NB4 (cell line): ENCODE measurements at places on chromosomes 11 and 22.

- DNase-seq, result peak; percentile 85
These were observed 17.9 kb downstream of the KCNE3 start for GRCh38 chr11:74449369-74449931.

GRCh38 chr22:32042924-32043323 lies at the start of gene SLC5A1:
SLC5A1 (plus strand) TSS chr22:32043261; CDS start chr22:32043282, 21 bp downstream.
- DNase-seq, result no peak

DNA sequence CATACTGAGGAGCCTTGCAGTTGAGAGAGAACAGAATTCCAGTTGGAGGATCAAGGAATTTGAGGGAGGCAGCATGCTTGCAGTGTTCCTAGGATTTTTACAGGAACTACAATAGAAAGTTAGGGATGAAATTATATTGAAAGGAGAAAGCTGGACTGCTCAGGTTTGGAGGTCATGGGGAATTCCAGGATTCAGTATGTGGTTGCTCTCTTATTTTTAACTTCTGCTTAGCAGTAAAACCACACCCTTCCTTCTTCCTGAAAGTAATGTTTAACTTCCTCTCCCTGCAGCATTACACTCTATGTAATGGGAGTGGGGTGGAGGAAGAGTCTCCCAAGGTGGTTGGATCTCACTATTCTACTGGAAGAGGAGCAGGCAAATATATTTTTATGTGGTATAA lies 31.3 kb downstream of the CTNND1 start:
- DNase-seq, result peak; percentile 66

DNA sequence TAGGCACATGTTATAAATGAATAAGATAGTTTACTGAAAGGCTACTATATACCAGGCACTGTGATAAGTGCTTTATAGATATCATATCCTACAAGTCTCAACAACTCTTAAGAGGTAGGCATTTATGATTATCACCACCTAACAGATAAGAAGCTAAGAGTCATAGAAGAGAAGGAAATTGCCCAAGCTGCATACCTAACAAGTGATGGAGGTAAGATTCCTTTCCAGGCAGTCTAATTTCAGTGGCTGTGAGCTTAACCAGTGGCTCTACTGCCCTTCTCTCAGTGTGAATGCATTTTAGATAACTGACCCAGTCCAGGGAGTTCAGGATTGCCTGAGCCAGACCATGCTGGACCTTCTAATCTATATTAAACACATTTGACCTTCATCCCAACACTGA lies 39.2 kb downstream of the HEPHL1 start:
- DNase-seq, result no peak

DNA sequence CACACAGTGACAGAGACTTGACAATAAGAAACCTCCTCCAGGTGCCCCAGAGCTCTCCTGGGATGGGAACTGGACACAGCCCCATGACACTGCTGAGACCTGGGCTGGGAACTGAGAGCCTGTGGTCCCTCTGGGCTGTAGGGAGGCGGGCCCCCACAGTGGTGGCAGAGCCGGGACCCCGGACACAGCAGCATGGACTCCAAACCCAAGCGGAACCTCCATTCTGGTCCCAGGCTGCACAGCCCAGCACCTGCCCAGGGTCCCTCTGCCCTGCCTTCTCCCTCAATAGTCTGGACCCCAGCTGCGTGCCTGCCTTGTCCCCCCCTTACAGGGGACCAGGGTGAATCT lies 8.4 kb upstream of the APOBEC3H start:
- DNase-seq, result no peak

DNA sequence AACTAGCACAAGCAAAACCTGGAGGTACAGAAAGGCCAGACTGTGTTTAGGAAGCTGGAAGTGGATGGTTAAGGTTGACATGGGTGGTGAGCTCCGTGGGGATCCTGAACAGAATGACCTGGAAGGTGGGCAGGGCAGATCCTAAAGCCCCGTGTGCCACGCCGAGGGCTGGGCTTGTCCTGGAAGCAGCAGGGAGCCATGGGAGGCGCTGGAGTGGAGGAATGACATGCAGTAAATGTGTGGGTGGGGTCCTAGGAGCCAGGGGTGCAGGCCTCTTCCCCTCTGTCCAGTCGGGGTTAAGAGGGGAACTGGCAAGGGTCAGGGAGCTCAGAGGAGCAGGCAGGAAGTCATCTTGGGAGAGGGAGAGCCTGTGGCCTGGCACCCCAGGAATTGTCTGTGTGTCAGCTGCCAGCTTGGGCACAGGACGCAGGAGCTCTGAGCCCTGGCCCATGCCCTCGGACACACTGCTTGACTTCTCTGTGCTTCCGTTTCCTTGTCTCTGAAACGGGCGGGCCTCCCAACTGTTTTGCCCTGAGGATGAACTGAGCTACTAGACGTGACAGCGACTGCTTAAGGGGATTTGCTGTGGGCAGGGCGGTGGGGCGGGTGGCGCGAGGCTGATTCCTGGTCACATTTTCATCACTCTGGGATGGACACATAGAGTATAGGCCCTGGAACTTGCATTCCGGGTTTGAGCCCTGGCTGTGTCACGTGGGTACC lies 75.7 kb downstream of the MPPED1 start:
- DNase-seq, result no peak

DNA sequence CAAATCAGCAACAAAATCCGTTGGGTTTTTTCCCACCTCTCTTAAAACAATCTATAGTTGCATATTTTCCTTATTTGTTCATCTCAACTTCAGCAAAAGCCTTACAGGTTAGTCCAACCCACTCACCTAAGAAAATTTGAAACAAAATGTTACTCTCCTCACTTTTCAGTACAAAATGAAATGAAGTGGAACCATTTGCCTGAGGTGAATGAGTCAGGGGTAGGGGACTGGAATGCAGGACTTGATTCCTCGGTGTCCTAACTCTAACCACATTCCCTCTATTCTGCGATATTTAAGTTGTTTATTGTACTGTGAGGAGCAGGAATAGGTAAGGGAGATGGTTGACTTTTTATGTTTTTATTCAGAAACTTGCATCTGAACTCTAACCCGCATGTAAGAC lies 16.4 kb downstream of the ATP5MG start:
- DNase-seq, result no peak

- no peak for DNase-seq
These were observed 1.1 kb upstream of the CLMP start for GRCh38 chr11:123196060-123196714.

DNA sequence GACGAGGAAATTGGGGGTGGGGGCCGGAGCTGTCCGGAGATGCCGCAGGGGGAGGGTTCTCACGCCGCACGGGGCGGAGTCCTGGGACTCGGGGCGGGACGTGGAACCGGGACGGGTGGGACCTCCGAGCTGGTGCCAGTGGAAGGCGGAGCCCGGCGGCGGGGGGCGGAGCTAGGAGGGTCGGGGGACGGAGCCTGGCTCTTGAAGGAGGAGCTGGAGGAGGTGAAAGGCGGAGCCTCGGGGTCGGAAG lies 271 bp downstream of the FKBP2 start:
- DNase-seq, result peak; percentile 99

GRCh38 chr22:30159561-30160353 lies 79.5 kb downstream of the HORMAD2 start:
- no peak for DNase-seq

GRCh38 chr11:132862137-132862536 lies 670.2 kb downstream of the OPCML start:
- no peak for DNase-seq

- DNase-seq, result no peak
These were observed 6.9 kb downstream of the FTH1 start for GRCh38 chr11:61960532-61960931.

DNA sequence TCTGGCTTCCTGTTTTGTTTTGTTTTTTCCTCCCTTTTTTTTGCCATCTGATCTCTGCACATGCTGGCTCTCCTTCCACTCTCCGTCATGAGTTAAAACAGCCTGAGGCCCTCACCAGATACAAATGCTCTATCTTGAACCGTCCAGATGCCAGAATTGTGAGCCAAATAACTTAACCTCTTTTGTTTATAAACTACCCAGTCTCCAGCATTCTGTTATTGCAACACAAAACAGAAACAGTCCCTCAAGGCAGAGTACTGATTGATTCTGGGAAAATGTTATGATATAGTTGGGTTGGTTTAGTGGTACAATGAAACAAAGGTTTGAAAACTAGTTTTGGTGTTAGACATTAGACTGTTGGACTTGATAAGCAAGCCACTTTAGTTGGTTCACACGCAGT lies 1390.0 kb upstream of the RAG2 start:
- no peak for DNase-seq

DNA sequence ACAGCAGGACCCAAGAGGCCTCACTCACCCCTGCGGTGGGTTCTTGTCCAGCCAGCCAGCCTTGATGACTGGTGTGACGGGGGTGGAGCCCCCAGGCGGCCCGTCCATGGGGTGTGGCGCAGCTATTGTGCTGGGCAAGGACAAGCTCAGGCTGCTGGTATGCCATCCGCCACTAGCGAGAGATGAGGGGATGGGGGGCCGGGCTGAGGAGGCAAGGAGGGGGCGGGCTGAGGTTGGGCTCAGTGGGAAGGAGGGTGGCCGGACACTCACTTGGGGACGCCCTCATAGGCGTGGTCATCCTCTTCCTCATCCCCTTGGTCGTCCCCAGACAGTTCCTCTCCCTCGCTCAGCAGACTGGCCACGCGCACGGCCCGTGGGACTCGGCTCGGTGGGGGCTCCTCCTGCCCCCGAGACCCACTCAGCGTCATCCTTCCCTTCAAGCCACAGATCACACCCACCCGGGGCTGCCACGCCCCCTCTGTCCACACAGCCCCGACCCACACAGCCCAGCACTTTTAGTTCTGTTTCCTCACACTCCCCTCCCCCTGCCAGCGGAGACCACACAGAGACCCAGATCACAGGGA lies 38.0 kb upstream of the PDE2A start:
- no peak for DNase-seq

DNA sequence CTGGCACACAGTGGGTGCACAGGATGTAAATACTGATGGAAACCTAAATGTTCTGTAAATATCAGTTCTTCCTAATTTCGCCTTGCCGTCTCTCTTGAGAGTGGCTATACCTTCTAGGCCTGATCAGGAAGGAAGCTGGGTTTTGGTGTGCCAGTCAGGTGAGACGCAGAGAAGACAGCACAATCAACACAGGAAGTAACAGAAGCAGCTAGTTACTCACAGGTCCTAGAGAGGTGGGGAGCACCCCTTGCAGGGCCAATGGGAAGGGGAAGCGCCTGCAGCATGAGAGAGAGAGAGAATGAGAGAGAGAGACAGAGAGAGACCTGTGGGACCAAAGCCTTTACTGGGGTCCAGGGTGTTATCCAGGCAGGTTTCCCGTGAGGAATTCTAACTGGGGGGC lies 80.8 kb downstream of the FBLN1 start:
- peak; percentile 75 for DNase-seq

- peak; percentile 74 for DNase-seq
These were observed 215.0 kb upstream of the CTSC start for GRCh38 chr11:88552379-88553062.

DNA sequence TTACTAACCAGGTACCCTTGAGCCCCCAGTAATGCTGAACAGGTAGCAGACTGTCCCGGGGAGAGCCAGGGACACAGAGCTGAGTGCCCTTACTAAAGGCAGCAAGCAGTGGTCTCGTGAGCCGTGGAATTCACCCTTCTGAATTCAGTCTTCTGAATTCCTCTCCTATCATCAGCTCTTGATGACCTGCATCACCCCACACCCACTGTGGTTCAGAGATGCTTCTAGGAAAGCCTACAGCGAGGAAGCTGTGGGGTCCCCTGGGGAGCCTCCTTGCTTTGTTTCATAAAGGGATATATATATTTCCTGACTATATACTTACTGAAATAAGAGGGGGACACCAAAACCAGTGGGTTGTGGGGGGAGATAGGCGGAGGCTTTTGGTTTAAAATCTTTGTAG lies 2.6 kb downstream of the SPATA19 start:
- DNase-seq, result no peak

GRCh38 chr22:36116127-36116526 lies 44.4 kb downstream of the APOL3 start:
- peak; percentile 12 for DNase-seq

DNA sequence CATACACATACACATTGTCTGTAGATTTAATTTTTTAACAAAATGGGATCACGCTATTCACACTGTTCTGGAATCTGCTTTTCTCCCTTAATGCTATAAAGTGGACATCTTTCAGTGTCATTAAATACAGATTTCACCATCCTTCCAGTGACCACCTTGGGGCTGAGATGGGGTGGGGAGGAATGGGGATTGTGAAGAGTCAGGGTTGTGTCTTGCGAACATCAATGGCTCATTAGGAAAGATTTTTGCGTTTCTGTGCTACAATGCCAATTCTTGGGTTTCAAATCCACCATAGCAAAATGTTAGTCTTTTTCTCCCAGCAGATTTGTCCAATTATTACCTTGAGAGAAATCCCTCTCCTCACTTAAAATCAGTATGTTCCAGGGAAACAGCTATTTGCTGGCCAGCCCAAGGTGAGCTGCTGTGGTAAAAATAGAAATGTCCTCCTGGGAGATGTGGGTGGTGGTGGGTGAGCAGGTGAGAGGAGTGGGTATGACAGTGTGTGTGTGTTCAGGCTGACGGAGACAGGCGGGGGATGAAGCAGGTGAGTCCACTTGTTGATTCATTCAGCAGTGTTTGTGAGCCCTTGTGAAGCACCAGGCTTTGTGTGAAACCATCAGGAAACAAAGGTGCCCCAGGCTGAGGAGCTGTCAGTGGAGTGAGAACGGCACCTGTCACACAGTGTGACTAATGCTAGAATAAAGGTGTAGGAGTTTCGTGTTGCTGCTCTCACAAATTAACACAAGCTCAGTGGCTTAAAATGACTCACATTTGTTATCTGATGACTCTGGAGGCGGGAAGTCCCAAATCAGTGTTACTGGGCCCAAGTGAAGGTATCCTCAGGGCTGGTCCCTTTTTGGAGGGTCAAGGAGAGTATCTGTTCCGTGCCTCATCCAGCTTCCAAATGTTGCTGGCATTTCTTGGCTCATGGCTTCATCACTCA lies 1.7 kb upstream of the CBX6 start:
- DNase-seq, result no peak

DNA sequence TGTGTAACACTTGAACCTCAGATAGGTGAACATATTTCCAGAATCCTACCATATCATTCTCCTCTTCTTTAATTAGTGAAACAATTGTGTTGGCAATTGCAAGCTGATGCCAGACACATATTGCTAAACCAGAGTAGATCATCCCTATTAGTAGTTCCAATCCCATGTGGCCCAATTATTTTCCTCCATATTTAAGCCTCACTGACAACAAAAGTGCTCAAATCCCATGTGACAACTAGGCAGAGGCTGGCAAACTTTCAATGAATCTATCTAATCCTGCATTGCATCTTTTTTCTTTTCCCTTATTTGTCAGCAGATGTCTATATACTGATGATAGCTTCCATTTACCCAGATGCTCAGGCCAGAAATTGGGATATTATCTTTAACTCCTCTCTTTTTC lies 90.4 kb downstream of the GRIA4 start:
- DNase-seq, result no peak
